ENCODE measurements at places on chromosomes 6 and 20.

- no peak for DNase-seq
Measured at GRCh38 chr20:4131911-4132310, 116.6 kb upstream of the RNF24 start.

GRCh38 chr6:134741200-134741536 lies 208.7 kb downstream of the ALDH8A1 start:
- no peak for DNase-seq

GRCh38 chr6:16118825-16119224 lies 10.1 kb upstream of the MYLIP start:
- no peak for DNase-seq

DNA sequence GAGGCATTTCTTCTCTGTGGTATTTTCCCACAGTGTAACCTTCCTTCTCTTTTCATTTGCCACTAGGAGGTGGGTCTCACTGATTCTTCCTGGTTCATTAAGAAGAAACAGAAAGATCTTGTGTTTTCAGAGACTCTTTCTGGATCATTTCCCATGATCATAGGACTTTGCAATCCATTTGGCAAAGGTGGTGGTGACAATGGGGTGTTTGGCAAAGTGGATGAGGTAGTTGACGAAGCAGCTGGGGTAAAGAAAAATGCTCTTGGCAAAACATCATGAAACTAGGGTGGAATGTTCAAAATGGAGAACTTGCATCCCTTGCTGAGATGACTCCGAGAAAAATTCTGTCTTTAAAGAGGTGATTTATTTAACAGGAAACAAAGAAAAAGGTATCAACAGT lies 50.6 kb downstream of the TRAF3IP2 start:
- no peak for DNase-seq

DNA sequence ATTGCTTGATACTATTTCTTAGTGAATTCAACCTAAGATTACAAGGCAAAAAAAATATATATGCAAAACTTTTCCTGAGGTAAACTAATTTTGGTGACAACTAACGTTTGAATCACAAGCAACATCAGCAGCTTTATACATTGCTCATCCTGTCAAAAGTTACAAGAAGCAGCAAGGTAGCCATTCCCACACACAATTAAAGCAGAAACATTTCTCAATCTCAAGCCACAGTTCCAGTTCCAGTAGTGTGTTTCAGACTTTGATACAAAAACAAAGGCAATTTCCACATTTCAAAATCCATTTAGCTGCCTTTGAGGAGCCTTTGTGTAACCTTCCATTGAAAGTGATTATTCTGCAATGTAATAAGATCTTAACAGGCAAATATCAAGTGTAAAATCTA lies 191.0 kb downstream of the WDR27 start:
- no peak for DNase-seq

Data from T-helper 2 cell (primary cell).